Foreskin fibroblast (primary cell): ENCODE measurements at places on chromosomes 6 and 20.

DNA sequence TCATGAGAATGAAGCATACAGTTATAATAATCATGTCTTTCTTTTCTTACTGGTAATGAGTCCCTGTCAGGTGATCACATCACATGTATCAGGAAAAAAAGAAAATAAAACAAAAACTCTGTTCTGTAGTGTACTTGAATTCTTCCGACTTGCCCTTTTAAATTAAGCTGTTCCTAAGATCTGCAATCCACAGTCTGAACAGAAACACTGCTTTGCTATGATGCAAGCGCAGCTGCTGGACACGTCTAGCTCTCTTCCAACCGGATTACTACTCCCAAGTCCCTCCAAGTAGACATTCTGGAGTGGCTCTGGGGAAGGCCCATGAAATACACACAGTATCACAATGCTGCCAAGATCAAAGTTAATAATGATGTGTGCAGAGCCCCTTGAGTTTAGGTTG lies 83.7 kb downstream of the FYN start:
- DNase-seq: peak; percentile 71

GRCh38 chr6:150086026-150086425 lies 17.1 kb upstream of the ULBP3 start:
- no peak for DNase-seq

DNA sequence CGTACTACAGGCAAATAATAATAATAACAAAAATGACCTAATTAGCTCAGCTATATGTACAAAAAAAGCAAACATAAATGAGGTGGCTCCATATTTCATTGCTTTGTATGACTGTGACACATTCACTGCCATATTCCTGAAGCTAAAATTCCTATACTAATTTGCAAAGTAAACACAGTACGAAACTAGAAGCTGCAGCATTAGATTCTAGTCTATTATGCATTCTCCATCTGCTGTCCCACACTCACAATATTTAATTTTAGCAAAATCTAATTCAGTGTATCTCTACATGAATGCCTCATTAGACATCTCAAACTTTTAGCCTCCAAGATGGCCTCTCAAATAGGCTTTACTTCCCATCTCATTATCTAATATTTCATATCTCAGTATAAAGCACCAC lies 55.1 kb downstream of the ATG5 start:
- DNase-seq: no peak

GRCh38 chr20:49916146-49917002 lies 1.0 kb upstream of the SPATA2 start:
- DNase-seq: no peak
